ENCODE measurements at places on chromosomes 1 and 21. TPM values are rescaled to one million over a fixed set of nuclear protein-coding genes. Genes with fewer than 3 reads are reported as not detected.

- no peak for DNase-seq
Measured at GRCh38 chr1:229033480-229033879, 237.4 kb upstream of the RAB4A start.

The PTGFR gene
- total RNA-seq, result 0.12 TPM

The KCNE1 gene
- total RNA-seq, result not detected

The ADAMTS4 gene
- total RNA-seq, result 0.14 TPM
